T47D (cell line): ENCODE measurements at places on chromosomes 5 and 9.

GRCh38 chr9:136086951-136087740, 7.9 kb downstream of the NACC2 start:
- no peak for DNase-seq

DNA sequence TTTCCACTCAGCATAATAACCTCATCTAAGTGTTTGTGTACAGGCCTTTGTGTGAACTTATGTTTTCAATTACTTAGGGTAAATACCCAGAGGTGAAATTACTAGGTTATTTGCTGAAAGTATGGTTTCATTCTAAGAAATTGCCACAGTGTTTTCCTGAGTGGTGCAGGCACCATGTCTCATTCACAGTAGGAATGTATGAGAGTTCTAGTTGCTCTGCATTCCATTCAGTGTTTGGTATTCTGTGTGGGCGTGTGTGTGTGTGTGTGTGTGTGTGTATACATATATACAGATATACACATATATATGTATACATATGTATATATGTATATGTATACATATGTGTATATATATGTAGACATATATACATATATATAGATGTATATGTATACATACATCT, 8.8 kb upstream of the SVEP1 start:
- no peak for DNase-seq

DNA sequence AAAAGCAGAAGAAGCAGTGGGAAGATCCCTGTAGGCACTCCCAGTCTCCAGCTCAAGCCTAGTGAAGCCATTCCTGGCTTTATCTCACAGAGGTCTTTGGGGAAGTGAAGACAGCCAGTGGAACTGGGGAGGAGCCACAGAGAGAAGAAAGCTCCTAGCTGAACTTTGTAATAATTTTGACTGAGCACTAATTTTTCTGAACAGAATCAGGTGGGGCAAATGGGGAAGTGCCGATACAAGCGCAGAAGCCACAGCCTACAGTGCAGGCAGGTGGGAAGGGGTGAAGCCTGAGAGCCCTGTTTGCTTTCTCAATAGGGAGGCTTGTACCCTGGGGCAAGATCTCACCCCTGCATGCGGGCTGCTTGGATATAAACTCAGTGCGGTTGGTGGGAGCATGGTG, 48.4 kb upstream of the SNAPC3 start:
- peak; percentile 68 for DNase-seq

- DNase-seq: no peak
Measured at GRCh38 chr9:37302277-37302676, 120.2 kb upstream of the GRHPR start.
